NCI-H524 (cell line): ENCODE measurements at places on chromosomes 3 and 15.
A peak's percentile ranks its signal among the peaks of the same experiment; 100 is the strongest.

DNA sequence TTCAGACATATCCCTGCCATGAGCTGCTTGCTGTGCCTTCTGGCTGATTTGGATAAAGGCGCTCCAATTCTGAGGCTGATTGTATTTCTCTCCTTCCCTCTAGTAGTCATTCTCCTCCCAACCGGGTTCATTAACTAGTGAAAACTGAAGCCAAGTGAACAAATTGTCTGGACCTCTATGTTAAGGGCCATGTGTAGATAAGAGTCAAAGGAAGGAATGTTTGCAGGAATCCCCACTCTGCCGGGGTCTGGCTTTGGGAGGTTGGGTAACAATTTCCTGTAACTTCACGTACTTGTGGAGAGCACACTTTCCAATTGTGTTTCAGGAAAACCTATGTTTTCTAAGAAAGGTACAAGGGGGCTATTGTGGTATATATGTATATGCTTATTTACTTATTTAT is 38.2 kb upstream of the SUCLG2 start:
- DNase-seq: no peak

- no peak for DNase-seq
Measured at GRCh38 chr15:81945014-81945615, 100.7 kb downstream of the MEX3B start.

DNA sequence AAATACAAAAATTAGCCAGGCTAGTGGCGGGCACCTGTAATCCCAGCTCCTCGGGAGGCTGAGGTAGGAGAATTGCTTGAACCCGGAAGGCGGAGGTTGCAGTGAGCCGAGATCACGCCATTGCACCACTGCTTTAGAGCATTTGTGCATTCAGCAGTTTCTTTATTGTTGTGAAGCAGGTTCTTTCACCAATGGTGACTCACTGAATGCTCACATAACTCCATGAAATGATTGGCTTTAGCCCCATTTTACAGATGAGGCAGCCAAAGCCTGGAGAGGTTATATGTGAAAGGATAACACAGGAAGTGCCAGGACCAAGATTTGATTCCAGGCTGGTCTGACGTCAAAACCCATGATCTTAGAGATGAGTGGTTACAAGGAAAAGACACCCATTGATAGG is 195.2 kb downstream of the SLCO3A1 start:
- DNase-seq: no peak

- no peak for DNase-seq
Measured at GRCh38 chr15:51907136-51907862, 64.3 kb downstream of the LEO1 start.

- DNase-seq: no peak
Measured at GRCh38 chr3:47362701-47363100, 18.1 kb upstream of the PTPN23 start.

- no peak for DNase-seq
Measured at GRCh38 chr3:178127221-178127620, 409.0 kb upstream of the KCNMB2 start.

DNA sequence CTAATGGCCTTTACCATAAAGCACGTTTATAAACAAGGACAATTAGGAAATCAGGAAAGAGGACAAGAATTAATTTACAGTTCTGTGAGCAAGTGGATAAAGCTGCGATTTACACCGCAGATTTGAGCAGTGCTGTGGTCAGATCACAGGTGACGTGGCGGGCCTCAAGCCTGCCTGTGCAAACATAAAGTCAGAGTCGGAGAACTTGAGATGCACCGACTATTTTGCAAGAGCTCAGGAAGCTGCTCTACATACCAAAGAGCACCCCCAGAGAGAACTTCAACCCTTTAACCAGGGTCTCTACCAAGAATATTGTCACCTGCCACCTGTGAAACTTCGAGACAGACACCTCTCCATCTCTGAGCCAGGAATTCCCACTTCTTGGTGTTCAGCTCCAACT is 35.7 kb downstream of the MECOM start:
- no peak for DNase-seq

DNA sequence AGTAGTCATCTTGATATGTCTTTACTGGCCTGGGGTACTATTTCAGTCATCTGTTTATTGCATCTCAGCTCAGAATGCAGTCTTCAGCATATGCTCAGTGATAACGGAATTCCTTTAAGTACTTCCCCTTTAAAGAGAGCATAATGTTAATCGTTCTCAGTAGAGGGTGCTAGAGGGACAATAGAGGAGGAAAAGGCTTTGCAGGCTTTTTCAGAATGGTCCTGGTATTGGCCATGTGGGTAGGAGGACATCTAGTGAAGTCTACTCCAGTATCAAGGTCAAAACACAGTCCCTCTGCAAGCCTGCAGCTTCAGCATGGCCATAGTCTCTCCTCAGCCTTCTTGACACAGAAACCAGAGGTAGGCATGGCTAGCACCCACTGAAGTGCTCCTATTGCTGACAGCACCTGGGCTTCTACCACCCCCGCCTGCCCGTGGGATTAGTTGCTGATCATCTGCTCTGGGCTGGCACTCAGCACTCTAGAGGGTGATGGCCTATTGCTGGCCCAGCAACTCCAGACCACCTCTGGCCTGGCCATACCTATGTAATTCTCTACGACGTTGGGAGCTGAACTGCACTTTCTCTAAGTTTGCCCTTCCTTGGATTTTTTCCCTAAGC is 65.4 kb downstream of the KCNH8 start:
- peak; percentile 63 for DNase-seq

GRCh38 chr3:110576960-110577359 is 494.7 kb upstream of the NECTIN3 start:
- no peak for DNase-seq

DNA sequence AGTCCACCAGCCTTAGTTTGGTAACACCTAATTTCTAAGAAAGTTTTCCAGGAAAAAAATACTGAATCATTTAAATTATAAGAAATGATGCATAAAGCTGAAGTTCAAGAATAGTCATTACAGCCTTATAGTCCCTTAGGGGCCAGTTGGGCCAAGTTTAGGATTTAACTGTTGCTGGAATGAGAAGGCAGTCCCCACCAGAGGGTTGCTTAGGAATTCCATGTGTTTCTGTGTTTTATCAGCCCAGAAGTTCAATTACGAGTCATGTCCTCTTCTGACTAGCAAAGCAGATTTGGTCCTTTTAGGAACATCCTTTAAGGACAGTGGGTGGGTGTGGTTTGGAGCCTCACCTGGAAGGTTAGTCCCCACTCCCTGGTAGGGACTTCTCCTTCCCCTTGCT is 57.0 kb upstream of the NR2E3 start:
- DNase-seq: no peak

DNA sequence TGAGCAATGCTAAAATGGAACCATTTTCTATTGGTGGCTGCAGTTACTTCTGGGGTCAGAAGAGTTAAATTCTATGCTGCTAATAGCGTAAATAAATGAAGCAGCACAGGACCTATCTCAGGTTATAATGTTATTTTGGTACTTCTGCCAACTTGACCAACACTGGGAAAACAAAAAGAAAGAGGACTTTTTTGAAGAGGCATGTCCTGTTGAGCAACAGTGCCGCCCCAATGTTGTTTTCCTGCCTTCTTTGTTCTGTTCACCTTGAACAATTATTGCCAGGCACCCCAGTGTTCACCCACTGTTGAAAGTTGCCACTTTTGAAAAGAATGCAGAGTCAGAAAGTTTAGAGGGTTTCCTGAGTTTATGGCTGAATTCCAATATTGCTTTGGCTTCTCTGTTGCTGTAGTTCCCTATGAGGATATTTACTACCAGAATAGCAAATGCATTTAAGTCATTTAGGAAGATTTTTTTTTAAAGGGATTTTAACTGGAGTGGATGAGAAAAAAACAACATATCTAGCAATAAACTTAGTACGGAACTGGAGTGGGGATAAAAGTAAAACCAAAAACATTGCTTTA is 679.0 kb upstream of the DPPA4 start:
- no peak for DNase-seq

DNA sequence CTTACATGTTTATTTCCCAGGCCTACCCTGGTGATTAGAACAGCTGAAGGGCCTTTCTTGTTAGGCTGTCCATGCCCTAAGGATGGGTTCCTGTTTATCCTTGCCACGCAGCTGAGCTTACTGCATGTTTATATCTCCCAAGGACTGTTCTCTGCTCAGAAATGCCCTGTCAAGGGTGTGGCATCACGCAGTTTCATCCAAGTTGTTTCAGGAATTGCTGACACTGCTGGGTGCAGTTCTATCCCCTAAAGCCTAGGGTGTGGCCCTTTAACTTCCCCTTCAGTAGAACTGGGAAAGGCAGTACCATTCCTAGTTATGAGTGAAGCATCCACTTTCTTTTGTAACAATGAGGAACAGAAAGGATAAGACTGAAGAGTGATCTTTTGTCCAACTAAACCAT is 5.0 kb downstream of the ELL3 start:
- no peak for DNase-seq

- DNase-seq: no peak
Measured at GRCh38 chr15:69462030-69462492, 9.4 kb downstream of the RPLP1 start.

DNA sequence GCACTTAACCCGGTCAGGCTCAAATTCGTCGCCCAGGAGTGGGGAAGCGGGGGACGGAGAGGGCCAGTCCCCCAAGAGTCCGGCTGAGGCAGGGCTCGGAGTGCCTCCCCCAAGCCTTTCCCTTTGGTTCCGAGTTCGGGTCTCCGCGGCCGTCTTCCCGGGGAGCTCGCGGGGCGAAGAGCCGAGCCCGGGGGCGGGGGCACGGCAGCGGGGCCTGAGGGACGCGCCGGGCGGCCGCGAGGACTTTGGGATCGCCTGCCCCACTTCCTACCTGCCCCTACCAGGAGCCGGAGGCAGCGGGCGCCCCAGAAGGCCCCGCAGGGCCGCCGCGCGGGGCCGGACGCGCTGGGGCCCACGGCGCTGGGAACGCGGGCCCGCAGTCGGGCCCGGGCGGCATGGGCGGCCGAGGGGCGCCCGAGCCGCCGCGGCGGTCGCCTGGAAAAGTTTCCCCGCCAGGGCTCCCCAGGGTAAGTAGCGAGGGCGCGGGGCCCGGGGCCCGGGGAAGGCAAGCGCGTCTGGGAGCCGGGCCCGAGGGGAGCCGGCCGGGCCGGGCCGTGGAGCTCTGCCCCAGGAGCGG is 2.8 kb downstream of the FURIN start:
- no peak for DNase-seq

DNA sequence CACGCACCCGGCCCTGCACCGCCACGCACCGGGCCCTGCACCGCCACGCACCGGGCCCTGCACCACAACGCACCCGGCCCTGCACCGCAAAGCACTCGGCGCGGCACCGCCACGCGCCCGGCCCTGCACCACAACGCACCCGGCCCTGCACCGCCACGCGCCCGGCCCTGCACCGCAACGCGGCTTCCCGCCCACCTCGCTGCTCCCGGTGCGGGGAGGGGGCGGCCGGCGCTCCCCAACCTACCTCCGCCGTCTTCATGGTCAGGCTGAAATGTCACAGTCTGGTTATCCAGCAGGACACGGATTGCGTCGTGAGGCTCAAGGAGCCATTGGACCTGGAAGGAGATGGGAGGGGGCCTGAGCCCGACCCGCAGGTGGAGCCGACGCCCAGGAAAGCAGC is 41.8 kb downstream of the MUC20 start:
- DNase-seq: no peak
